ENCODE measurements at places on chromosomes 1 and 21.

- no peak for DNase-seq
These were observed 221.6 kb downstream of the AKT3 start for GRCh38 chr1:243628476-243628907.

DNA sequence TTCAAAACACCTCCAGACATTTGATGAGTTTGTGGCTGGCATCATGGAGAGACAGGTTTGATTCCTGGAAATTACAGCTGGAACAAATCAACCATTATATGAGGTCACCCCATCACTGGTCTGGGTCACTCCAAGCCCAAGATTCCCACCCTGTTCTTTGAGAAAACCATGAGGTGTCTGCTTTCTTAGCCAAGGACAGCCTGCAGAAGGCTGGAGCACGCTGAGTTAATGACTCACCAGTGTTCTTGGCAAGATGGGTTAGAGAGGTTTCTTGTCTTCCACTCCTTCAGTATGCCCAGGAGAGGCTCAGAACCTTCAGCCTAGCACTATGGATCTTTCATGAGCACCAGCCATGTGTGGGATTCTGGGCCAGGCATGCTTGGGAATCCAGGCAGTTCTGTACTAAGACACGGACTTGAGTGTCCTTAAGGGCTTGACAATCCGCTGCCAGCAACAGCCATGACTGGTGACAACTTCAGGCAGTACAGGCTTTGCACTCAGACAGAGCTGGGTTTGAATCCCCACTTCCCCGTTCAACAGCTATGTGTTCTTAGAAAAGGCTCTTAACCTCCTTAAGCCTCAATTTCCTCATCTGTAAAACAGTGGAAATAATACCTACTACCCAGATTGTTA, 43.9 kb downstream of the GRHL3 start:
- no peak for DNase-seq

- DNase-seq = no peak
These were observed 42.4 kb downstream of the SKI start for GRCh38 chr1:2270260-2271100.

- no peak for DNase-seq
These were observed 358.9 kb upstream of the SGIP1 start for GRCh38 chr1:66175098-66175497.

DNA sequence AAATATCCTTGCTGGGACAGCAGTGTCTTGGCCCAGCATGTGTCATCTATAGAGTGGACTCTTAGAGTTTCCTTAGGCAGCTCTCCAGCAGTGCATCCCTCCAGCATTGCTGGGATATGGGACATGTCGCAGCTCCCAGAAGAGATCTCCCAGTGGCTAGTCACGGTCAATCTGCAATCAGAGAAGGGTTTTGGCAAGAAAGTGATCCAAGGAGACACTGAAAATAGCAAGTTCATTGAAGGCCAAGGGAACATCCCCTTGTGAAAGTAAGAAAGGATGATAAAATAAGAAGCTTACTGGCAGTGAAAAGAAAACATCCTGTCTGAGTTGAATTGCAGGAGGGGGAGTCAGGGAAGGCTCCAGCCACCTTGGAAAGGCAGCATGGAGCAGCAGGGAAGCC, 19.3 kb upstream of the NPL start:
- no peak for DNase-seq

- no peak for DNase-seq
These were observed 26.2 kb downstream of the VASH2 start for GRCh38 chr1:212976586-212976985.

DNA sequence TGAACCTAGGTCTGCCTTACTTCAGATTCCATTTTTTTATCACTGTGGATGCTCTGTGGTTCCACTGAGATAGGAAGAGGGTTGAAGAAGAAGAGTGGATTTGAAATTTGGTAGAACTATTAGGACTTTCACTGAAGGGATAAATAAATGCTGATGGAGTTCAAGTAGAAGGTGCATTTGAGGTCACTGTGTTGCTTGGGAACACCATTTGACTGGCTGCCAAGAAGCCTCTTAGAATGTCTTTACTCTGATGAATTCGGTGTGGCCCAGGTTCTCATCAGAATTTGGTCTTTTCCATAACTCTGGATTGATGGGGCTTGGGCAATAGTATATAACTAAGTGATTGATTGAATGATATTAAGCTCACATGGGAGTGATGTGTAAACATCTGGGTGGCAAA, 11.9 kb downstream of the XPR1 start:
- DNase-seq = no peak
